ENCODE measurements at places on chromosomes 1 and 21.

GRCh38 chr1:108560189-108560873 is 431 bp downstream of the EEIG2 start:
- DNase-seq, result no peak

GRCh38 chr1:31571340-31572295 is 4.7 kb upstream of the TINAGL1 start:
- DNase-seq, result no peak

- no peak for DNase-seq
Observed at GRCh38 chr21:35646606-35647005, 413.7 kb downstream of the SETD4 start.

DNA sequence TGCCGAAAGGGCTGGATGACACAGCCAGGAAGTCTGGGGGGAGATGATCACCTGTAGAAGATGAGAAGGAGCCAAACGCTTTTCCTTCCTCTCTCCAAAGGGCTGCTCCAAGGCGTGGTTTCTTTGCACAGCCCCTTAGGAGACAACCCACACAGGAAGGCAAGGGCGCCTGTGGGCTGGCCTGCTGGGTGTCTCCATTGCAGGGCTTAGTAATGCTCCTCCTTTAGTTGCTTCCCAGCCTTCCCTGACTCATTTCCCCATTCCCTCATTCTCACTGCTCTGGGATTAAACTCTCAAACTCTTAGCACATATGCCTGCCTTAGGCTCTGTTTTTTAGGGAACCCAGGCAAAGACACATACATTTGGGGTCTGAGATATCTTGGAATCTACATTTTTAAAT is 1.7 kb upstream of the CLCA1 start:
- DNase-seq, result no peak

DNA sequence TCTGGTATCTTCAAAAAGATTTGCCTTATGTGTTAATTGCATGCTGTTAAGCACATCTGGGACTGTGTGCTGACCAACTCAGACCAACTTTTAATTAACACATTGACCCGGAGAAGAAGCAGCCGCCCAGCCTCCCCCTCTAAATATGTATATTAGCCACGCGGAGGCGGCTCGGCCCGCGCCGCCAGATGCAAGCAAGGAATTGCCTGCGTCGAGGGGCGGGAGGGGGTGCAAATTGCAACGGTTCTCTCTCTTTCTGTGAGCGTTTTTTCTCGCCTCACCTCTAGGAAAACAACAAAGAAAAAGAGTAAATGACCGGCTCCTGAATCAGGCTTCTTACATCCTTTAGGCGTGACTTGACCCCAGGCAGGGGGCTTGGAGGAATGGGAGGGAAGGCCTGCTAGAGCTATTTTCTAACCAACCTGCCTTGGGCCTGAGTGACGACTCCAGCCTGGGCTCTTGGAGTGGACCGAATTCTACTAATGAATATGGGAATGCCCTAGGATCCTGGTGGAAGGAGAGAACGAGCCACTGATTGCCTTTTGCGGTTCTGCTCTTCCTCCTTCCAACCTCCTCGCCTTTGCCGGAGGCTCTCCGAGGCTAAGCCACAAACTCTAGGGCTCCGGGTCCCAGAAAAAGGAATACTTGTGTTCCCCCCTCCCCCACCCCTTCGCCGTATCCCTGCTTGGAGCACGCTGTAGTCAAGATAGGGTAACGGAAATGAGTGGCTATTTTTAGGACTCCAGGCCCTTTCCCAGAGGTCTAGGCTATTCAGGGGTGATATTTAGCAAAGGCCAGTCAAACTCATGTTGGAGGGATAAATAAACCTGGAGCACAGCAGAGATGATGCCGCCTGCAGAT is 417.0 kb upstream of the ESRRG start:
- no peak for DNase-seq

GRCh38 chr1:2229037-2229864 is 1.1 kb downstream of the SKI start:
- peak; percentile 68 for DNase-seq

DNA sequence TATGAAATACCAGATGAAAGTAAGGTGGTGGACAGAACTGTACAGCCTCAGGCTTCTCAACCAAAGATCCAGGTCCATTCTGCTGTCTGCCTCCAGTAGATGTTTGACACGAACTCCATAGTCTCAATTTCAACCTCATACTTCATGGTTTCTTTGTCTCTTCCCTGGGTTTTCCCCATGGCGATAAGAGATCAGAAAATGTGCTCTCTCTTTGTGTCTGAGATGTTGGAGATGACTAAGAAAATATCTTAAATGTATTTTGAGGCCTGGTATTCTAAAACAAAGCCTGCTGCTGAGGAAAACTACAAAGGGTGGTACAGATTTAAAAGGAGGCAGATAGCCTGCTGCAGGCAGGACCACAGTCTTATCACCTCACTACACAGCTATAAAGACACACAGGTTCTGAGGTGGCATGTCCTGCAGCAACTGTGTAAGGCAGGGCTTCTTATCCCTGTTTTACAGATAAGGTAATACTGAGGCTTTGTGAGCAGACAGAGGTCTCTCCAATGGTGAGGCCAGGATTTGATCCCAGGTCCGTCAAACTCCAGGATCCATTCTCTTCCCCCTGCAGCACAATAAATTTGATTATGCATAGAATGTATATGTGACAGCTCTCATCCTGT is 40.0 kb upstream of the CACNA1E start:
- no peak for DNase-seq

GRCh38 chr1:54331091-54331772 is 75.0 kb downstream of the SSBP3 start:
- no peak for DNase-seq

DNA sequence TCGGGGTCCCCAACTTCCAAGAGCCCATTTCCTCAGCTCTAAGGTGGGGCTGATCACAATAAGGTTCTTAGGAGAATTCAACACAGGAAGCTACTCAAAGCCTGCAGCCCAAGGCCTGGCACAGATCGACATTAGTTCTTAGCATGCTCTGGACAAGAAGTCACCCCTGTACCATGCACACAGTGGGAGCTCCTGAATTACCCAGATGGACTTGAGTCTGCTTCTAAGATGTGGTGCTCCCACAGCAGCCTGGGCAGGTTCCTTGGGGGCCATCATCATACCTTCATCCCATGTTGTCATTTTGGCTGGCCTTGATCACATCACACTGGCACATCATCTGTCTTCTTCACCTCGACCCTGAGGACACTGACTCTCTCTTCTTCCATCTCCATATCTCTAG is 153.3 kb upstream of the VAMP3 start:
- DNase-seq, result no peak

DNA sequence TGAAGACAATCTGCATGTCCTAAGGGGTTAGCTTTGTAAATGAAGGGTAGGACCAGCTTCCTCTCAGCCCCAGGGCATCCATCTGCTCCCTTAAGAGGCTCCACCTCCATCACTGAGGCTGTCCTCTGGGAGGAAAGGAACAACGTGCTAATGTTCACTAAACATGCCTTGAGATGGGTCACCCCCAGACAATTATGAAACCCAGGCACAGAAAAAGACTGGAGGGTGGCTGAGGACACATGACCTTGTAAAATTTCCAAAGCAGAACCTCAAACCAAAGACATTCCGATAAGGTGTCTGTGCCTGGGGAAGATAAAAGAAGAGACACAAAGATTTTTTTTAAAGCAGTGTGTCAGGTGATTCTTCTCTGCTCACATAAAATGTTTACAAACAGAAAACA is 37.6 kb upstream of the ZNF124 start:
- no peak for DNase-seq

DNA sequence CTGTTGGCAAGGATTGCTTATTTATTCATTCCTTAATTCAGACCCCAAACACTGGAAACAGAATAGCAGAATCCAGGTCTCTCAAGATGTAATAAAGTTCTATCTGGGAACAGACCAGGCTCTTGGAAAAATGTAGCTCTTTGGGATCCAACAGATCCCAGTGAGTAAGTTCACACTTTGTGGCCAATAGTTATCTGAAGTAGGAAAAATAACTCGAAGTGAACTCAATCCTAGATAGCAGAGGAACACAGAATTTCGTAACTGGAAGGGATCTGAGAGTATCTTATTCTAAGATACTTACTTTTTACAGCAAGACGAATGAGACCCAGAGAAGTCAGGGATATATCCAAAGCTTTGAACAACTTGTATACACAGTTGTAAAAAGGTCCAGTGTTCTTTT is 150.7 kb upstream of the CD34 start:
- DNase-seq, result no peak

GRCh38 chr1:183273300-183273699 is 87.2 kb downstream of the LAMC2 start:
- DNase-seq, result no peak

DNA sequence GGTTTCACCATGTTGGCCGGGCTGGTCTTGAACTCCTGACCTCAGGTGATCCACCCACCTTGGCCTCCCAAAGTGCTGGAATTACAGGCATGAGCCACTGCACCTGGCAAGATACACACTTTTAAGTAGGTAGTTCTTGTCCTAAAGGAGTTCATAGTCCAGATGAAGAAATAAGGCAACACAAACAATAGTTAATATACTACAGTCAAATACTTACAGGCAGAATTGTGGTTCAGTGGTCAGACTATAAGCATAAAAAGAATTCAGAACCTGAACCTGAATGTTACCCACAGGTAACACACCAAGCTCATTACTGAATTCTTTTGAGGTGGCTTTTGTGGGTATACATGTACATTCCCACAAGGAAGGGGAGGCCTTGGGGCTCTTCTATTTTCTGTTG is 1.8 kb downstream of the SDHB start:
- DNase-seq, result no peak

GRCh38 chr1:150173141-150173585 is 23.4 kb downstream of the PLEKHO1 start:
- no peak for DNase-seq

DNA sequence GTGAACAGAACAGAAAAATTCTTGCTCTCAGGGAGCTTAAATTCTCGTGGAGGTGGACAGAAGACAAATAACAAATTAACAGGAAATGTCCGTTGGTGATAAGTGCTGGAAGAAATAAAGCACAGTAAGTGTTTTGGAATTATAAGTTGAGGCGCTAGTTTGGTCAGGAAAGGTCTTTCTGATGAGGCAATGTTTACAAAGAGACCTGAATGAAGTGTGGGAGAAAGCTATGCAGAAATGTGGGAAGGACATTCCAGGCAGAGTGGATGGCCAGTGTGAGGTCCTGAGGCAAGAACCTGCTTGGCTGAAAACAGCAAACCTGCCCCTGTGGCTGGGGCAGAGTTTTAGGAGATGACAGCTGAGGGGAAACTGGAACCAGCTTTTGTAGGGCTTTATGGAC is 23.3 kb downstream of the NGF start:
- no peak for DNase-seq

GRCh38 chr21:43574741-43575472 is 84.4 kb downstream of the HSF2BP start:
- no peak for DNase-seq

- no peak for DNase-seq
Observed at GRCh38 chr1:113912594-113913311, 7.6 kb downstream of the DCLRE1B start.

DNA sequence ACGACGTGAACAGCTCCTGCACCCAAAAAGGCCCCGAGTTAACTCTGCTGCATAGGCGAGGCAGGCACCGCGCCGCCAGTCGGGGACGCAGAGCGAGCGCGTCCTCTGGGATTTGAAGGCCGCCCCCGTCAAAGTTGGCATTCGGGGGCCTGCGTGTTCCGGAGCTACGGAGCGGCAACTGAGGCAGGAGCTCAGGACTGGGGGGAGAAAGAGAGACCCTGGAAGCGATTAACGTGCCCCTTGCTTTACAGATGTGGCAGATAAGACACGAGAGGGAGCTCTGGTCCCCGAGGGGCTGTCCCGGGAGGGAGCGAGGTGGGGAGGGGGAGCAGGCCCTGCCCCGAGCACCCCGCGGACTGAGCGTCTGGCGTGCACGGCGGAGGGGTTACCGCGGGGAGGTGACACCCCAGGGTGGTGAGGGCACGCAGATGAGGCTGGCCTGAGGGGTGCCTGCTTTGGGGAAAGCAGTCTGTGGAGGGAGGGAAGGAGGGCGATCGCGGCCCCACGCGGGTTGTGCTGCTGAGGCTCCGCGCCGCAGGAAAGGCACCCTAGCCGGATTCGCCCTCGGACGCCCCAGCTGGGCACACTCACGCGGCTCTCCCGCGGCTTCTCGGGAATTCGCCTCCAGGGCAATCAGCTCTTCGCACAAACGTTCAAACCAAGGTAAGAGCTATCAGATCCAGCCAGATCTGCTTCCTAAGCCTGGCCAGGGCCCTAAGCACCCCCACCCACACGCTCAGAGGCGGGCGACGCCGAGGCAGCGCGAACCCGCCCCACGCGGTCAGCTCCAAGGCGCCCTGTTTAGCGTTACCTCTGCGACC is 26.5 kb downstream of the ACTA1 start:
- no peak for DNase-seq

GRCh38 chr1:81340239-81340638 is 460.5 kb upstream of the ADGRL2 start:
- no peak for DNase-seq

- DNase-seq, result no peak
Observed at GRCh38 chr1:159652506-159652905, 61.9 kb downstream of the CRP start.

All from NCI-H510A (cell line).